ENCODE measurements at places on chromosomes 5 and 9. TPM values are rescaled to one million over a fixed set of nuclear protein-coding genes. Genes with fewer than 3 reads are reported as not detected.
A peak's percentile ranks its signal among the peaks of the same experiment; 100 is the strongest.

DNA sequence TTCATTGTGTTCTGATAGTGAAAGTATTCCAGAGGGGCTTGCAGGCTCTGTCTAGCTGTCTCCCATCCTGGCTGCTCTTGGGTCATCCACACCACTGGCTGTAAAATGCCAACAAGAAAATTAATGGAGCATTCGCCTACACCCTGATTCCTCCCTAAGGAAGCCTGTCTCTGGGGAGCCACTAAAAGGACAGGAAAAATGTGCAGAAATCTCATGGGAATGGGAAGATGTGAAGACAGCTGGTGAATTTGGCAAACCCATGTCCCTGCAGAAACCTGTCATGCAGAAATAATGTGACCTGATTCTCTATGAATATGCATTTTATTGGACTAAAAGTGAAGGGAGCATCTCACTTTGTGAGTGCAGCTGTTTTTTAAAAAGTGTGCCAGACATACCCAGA, 265.6 kb downstream of the TUSC1 start:
- H3K27me3 ChIP-seq: no peaks in the 10 kb centered on the region
- H3K4me3 ChIP-seq: no peak overlapping the region
- no peak overlapping the region for H3K27ac ChIP-seq
- H3K36me3 ChIP-seq: no peaks in the 10 kb centered on the region

C9orf43 gene
- total RNA-seq: 0.57 TPM

DNA sequence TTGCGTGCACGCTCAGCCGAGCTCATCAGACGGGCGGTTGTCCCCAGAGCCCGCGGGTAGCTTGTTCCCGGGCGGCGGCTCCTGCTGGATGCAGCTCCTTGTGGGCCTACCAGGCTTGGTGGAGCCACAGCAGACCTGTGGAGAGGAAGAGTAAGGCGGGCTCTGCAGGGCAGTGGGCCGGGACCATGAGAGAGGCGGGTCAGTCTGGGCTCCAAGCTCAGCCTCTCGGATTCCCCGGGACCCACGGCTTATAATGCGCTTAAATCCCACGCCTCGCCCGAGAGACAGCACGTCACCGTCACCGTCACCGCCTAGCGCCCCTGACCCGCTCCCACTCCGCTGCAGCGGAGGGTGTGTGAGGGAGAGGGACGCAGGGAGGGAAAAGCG, 1.9 kb upstream of the ANKRD18A start:
- peaks cover 8% of the 10 kb centered on the region for H3K27me3 ChIP-seq
- no peaks in the 10 kb centered on the region for H3K4me1 ChIP-seq
- no peak overlapping the region for H3K27ac ChIP-seq
- H3K4me3 ChIP-seq: peak overlapping the region; percentile 84

GRCh38 chr9:76245518-76245917, 148.7 kb downstream of the RFK start:
- no peaks in the 10 kb centered on the region for H3K36me3 ChIP-seq
- no peaks in the 10 kb centered on the region for H3K27me3 ChIP-seq
- no peak overlapping the region for H3K4me3 ChIP-seq
- no peaks in the 10 kb centered on the region for H3K4me1 ChIP-seq

GRCh38 chr9:77848897-77849296, 182.7 kb downstream of the GNAQ start:
- H3K36me3 ChIP-seq: no peaks in the 10 kb centered on the region
- H3K27me3 ChIP-seq: no peaks in the 10 kb centered on the region
- no peak for DNase-seq
- no peaks in the 10 kb centered on the region for H3K4me1 ChIP-seq
- H3K27ac ChIP-seq: no peak overlapping the region

OR1K1 gene
- not detected for total RNA-seq

GRCh38 chr5:92990771-92991170, 590.2 kb downstream of the NR2F1-AS1 start:
- H3K27ac ChIP-seq: no peak overlapping the region
- DNase-seq: no peak
- no peaks in the 10 kb centered on the region for H3K27me3 ChIP-seq
- H3K36me3 ChIP-seq: peaks cover 5% of the 10 kb centered on the region
- no peaks in the 10 kb centered on the region for H3K4me1 ChIP-seq

DNA sequence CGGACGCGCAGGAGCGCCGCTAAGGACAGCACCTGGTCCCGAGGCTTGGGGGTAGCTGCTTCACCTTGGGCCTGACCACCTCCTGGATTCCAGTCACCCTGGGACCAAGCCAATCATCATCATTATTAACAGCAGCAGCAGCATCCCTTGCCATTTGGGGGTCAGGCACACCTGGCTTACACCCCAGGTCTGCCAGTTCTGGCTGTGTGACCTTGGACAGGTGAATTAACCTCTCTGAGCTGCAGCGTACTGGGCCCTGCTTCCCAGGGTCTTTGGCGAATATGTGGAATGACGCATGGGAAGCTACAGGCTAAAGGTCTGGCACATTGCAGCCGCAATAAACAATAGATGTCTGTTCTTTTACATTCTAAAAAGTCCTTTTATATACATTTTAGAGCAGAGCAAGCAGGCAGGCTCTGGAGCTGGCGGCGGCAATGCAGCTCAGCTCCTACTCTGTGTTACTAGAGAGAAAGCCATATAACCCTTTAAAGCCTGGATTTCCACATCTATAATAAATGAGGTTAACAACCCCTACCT, 97.8 kb upstream of the CPLX2 start:
- no peak for DNase-seq
- H3K36me3 ChIP-seq: no peaks in the 10 kb centered on the region
- no peaks in the 10 kb centered on the region for H3K4me1 ChIP-seq
- peak overlapping the region; percentile 66 for H3K4me3 ChIP-seq

SYK gene
- total RNA-seq: 7.9 TPM

GRCh38 chr5:3122985-3123762, 371.7 kb upstream of the IRX2 start:
- no peak overlapping the region for H3K27ac ChIP-seq
- no peaks in the 10 kb centered on the region for H3K36me3 ChIP-seq
- DNase-seq: no peak
- peak overlapping the region; percentile 7 for H3K4me3 ChIP-seq

GRCh38 chr5:57895766-57896165, 413.2 kb upstream of the ACTBL2 start:
- H3K27me3 ChIP-seq: no peaks in the 10 kb centered on the region
- no peak overlapping the region for H3K4me3 ChIP-seq
- DNase-seq: no peak
- no peak overlapping the region for H3K27ac ChIP-seq

SHISAL2B gene
- total RNA-seq: 5.0 TPM

DNA sequence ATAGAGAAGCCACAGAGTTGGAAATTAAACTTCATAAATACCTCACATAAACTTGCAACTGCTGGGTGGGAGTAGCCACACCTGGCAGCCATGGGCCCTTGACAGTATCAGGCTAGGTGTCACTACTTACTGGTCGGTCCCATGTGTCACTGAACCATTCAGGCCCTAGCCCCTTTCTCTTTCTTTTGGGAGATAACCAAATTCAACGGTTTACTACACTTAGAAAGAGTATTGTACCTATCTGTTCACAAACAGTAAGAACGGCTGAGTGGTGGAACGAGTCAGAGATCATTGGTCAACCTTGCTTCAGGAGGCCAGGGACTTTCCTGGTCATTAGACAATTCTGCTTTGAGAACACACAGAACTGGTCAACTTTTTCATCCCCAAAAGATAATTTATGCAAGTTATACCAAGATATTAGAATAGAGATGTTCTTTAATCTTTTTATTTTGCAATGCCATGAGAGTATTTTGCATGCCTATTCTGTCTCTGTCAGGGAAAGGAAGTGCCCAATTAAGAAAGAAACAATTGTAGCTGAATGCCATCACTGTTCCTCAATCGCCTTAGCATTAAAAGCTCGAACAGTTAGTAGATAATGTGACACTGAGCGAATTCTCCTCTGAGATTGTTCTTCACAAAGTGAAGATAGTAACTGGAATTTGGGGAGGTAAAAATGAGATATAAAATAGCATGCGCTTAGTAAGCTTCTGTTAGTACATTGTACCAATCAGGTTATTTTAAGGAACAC, 50.9 kb downstream of the GOLPH3 start:
- H3K27me3 ChIP-seq: no peaks in the 10 kb centered on the region
- no peak overlapping the region for H3K27ac ChIP-seq
- no peaks in the 10 kb centered on the region for H3K4me1 ChIP-seq
- no peak overlapping the region for H3K4me3 ChIP-seq

DNA sequence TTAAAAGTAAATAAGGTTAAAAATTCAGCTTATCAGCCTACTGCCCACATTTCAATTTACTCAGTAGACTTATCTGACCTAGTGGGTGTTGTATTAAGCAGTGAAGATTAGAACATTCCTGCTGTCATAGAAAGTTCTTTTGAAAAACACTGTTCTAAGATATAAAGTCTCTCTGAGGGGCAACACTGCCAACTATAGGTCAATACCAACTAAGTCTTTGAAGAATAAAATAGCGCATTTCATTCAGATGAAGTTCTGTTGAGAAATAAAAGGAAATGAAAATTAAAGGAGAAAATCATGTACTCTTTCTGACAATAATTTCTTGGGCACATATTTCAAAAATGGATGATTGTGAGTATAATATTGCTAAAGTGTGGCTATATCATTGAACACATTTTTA, 86.8 kb downstream of the PTPRD start:
- no peak overlapping the region for H3K27ac ChIP-seq
- no peaks in the 10 kb centered on the region for H3K27me3 ChIP-seq
- DNase-seq: no peak
- no peaks in the 10 kb centered on the region for H3K36me3 ChIP-seq
- no peak overlapping the region for H3K4me3 ChIP-seq

Data from H9 (cell line).